ENCODE measurements at places on chromosomes 3 and 15.

DNA sequence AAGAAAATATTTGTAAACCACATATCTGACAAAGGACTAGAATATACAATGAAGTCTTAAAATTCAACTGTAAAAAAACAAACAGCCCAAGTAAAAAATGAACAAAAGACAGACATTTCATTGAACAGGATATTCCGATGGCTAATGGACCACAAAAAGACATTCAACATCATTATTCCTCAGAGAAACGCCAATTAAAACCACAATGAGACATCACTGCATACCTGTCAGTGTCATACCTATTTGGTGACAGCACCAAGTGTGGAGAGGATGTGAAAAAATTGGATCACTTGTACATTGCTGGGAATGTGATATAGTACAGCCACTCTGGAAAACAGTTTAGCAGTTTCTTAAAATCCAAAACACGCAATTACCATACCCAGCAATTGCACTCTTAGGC is 29.9 kb upstream of the TJP1 start:
- DNase-seq: no peak

DNA sequence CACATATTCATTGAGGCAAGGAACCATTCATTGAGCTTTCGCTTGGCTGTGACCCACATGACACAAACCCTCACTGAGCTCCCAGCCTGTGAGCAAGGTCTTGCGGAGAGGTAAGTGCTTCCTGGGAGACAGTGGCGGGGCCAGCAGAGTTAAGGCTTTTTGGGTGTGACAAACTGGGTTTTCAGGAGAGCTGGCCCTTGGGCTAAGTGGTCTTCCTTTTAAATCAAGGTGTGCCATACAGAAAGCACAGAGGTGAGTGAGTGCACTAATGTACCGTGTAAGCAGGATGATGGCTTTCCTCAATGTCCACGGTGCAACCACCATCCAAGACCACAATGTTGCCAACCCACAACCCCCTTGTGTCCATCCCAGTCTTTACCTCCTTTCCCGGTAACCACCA is 28.6 kb downstream of the POMGNT2 start:
- DNase-seq: no peak

- no peak for DNase-seq
Measured at GRCh38 chr3:133505813-133506212, 67.7 kb upstream of the CDV3 start.

DNA sequence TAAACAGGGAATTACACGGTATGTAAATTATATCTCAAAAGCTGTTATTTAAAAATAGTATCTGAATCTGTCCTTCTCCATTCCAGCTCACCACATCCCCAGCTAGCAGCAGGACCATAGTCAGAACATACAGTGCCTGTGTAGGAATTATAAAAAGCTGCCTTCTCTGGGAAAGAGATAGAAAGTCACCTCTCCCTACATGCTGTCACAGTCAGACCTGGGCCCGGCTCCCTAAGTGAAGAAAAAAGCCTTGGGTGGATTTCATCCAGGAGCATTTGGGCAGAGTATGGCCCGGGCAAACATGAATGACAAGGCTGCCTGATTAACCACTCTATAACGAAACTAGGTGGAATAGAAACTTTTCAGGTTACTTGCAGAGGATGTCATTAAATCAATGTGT is 144.1 kb downstream of the CNTN3 start:
- DNase-seq: no peak

GRCh38 chr15:33032053-33032452 is 162.5 kb downstream of the FMN1 start:
- no peak for DNase-seq
